ENCODE measurements at places on chromosomes 1 and 21. TPM values are rescaled to one million over a fixed set of nuclear protein-coding genes. Genes with fewer than 3 reads are reported as not detected.

The DNAJC28 gene
- total RNA-seq, result 1.8 TPM

The GUCA2A gene
- total RNA-seq, result not detected

The CD101 gene
- 0.06 TPM for total RNA-seq

The OR10J1 gene
- not detected for total RNA-seq

The KCNJ9 gene
- total RNA-seq, result not detected

The MRPS14 gene
- 14.9 TPM for total RNA-seq

The BRINP2 gene
- not detected for total RNA-seq

The ADGRL4 gene
- total RNA-seq, result 170 TPM
